ENCODE measurements at places on chromosomes 7 and 10. TPM values are rescaled to one million over a fixed set of nuclear protein-coding genes. Genes with fewer than 3 reads are reported as not detected.

The SUN3 gene
- total RNA-seq = not detected

DNA sequence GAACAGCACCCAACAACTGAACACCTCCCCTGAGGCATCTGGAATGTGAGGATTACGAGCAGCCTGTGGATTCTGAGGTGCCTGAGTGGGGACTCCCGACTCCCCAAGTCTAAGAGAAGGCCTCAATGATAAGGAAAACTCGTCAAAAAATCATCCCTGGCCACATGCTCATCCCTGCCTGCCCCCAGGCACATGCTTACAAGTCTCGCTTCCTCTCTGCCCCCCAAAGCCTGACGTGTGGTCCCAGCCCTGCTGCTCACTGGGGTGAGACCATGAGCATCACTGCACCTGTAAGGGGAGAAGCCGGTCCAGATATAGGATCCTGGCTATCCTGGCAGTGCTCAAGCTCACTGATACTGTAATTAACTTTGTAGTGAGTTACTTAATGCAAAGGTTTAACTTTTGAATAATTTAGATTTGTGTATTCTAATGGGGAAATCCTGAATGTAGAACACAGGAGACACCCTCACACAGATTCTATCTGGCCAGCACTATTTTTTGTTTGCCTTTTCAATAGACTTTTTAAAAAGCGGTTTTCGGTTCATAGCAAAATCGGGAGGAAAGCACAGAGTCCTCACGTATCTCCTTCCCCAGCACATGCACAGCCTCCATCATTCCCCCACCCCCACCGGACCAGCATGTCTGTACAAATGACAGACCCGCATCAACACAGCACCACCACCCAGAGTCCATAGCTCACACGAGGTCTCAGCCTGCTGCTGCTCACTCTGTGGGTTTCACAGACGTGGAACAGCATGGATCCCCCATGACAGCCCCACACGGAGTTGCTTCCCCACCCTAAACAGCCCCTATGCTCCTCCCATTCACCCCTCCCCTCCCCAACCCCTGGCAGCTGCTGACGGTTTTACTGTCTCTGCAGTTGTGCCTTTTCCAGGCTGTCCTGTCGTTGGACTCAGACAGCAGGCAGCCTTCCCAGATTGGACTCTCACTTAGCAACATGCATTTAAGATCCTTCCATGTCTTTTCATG, 167.9 kb downstream of the DIP2C start:
- no peak for DNase-seq

GRCh38 chr10:95644901-95645300, 11.6 kb downstream of the ALDH18A1 start:
- no peak for DNase-seq

GRCh38 chr7:22329816-22330524, 27.0 kb downstream of the RAPGEF5 start:
- no peak for DNase-seq

DNA sequence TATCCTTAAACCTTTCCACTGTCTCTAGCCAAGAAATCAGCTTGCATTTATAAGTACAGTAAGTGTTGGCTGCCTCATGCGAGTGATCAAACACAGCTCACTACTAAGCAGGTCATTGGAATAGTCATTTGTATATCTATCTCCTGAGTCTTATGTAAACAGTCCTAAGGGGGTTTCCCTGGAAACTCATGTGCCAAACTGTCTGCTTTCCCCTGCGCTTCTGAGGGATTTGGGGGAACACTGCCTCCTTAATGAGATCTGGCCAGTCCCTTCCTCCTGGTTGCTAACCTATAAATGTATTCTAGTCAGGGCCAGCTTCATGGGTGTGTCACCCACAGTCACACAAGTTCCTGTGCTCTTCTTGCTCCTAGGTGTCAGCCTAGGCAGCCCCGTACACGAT, 133.1 kb downstream of the CD36 start:
- no peak for DNase-seq

DNA sequence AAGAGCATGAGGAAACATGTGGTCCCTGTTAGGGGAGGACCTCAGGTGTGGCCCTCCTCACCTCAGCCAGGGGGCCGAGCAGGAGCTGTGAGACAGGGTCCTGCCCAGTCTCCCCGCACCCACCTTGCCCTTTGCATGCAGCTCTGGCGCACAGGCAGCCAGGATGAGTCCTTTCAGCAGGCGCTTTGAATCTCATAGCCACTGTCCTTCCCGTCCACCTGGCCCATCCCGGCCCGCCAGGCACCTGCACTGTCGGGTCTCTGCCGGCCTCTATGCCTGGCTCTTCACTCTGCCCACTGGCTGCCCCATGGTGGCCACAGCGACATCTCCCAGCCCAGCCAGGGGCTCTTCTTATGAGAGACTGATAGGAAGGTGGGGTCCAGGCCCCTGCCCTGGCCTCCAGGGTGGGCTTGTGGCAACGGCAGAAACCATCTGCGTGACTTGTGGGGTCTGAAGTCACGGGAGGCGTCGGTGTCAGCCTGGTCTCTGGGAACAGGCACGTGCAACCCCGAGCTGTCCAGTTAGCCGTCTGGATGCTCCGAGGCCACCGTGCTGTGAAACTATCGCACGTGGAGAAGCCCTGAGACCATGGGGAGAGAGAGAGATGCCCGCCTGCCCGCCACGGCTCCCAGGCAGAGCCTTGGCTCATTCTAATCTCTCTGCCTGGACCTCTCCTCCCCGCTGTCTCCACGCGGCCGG, 37.4 kb downstream of the FOXL3 start:
- DNase-seq = no peak

DNA sequence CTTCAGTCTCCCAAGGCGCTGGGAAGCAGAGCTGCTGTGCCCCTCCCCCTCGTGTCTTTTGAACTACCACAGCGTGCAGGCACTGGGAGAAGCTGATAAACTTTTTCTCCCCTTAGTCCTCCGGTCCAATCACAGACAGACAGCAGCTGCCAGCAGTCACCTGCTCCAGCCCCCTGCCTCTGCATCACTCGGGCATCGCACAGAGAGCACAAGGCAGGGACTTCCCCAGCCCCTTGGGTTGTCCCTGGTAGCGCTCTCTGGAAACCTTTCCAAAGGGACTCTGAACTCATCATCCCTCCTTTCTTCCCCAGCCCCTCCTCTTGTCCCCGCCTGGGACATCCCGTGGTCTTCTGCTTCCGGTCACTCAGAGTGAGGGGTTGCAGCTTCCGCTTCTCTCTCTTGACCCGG, 1.4 kb upstream of the NEUROG3 start:
- DNase-seq = no peak

DNA sequence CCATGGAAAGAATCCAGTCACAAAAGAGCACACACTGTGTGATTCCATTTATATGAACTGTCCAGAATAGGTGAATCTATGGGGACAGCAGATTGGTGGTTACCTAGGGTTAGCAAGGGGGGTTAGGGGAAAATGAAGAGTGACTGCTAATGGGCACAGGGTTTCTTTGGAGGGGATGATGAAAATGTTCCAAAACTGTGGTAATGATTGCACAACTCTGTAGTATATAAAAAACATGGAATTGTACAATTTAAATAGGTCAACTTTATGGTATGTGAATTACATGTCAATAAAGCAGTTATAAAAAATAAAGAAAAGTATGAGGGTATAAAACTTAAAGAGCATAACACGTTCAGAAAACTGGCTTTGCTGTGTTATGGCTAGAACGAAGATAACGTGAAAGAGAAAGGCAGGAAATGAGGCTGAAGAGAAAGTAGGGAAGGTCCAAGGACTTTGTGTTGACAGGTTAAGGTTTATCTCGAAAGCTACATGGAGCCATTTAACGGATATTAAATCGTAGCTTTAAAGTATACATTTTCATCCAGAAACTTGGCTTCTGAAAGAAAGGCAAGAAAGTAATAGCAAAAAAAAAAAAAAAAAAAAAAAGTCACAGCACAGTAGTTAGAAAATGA, 26.4 kb upstream of the MSS51 start:
- DNase-seq = no peak

Measured in activated B cell treated with CpG ODN at 0.5 μM for 24 hours (primary cell).